DMS153 (cell line): ENCODE measurements at places on chromosomes 11 and 22.
A peak's percentile ranks its signal among the peaks of the same experiment; 100 is the strongest.

DNA sequence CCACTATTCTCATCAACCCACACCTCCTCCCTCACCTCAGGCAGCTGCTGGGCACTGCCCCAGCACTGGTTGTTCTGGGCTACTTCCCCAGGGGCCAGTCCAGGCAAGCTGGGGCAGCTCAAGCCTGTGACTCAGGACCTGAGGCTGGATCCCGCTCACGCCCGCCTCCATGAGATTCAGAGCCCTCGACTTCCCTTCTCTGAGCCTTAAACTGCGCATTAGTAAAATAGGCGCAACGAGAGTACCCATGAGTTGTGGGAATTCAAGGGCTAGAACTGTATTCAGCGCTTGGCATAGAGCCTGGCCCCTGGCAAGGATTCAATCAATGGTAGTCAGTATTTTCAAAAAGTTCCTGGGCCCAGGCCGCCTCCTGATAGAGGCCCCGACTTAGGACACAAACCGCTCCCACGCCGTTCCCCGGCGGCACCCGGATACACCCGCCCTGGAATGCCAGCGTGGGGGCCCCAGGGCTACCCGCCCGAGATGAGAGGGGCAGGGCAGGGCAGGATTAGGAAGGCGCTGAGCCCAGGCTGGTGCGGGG is 723 bp upstream of the CD82 start:
- DNase-seq: peak; percentile 78

GRCh38 chr11:66727282-66728037 is 1.6 kb downstream of the SPTBN2 start:
- DNase-seq: no peak

DNA sequence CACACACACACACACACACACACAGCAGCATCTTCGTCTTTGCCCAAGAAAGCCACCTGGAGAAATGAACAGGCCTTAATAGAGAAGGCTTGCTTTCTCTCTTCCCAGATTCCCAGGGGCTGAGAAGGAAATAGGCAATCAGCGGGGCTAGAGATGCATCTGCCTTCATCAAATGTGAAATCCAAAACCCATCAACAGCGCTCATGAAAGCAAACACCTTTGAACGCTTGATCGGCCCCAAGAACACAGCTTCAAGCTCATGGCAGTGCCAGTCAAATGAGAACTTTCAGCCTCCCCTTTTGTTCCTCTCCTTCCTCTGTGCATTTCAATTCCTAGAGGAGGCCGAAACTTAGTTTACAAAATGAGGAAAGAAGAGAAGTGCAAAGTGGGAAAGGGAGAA is 122.7 kb downstream of the EFCAB6 start:
- no peak for DNase-seq

DNA sequence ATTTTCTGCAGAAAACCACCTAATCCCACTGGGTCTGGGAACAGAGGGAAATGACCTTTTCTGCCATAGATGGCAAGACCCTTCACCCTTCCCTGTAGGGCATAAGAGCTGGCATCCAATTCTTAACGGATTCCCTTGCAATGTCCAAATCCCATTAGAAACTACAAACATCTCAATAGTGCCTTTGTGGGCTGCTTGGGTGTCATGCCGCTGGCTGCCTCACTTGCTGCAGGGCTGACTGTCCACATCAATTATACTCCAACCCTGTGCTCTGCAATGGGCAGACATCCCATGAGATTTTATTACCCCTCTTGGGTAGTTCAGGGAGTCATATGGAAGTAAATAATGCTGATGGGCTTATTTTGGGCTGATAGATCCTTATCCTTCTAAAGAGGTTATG is 7.3 kb downstream of the GRAP2 start:
- DNase-seq: no peak

- DNase-seq: no peak
Measured at GRCh38 chr11:44661311-44661717, 65.4 kb upstream of the TSPAN18 start.

GRCh38 chr11:71372693-71373657 is 75.2 kb downstream of the DHCR7 start:
- DNase-seq: no peak

DNA sequence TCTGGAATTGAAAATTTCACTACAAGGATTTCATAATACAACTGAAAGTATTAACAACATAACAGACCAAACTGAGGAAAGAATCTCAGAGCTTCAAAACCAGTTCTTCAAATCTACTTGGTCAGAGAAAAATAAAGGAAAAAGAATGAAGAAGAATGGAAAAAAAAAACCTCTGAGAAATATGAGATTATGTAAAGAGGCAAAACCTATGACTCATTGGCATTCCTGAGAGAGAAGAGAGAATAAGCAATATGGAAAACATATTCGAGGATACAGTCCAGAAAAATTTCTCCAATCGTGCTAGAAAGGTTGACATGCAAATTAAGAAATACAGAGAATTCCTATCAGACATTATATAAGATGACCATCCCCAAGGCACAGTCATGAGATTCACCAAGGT is 23.4 kb upstream of the GPR83 start:
- DNase-seq: no peak

DNA sequence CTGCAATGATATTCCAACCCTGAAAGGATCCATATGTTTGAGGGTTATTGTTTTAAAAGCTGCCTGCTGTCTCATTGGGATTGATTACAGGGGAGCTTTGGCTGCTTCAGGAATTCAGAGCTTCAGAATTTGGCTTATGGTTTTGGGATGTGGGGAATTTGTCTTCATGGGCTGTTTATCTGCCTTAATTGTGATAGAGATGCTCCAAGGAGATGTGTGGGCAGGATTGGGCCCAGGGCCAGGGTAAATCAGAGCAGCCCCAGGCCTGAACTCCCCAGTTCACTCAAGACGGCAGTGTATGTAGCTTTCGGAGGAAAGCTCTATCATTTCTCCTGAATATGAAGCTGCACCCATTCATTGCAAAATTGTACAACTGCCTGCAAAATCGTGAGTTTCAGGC is 88.5 kb downstream of the ALX4 start:
- no peak for DNase-seq

GRCh38 chr11:43574949-43575912 is 105.3 kb upstream of the HSD17B12 start:
- no peak for DNase-seq

DNA sequence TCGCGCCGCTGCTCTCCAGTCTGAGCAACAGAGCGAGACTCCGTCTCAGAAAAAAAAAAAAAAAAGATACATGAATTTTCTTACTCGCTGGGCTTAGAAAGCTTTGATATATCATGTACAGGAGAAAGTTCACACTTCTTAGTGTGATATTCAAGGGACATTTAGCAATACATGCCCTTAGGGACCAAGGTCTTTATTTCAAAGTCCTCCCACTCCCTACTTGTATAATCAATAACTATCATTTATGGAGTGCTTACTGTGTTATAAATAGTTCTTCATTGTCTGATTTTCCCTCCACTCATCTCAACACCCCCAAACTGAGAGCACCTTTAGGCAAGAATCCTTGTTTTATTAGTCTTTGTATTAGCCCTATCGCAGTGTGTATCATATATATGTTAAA is 103.3 kb downstream of the UVRAG start:
- no peak for DNase-seq

- no peak for DNase-seq
Measured at GRCh38 chr11:111167666-111168065, 77.9 kb upstream of the POU2AF2 start.

DNA sequence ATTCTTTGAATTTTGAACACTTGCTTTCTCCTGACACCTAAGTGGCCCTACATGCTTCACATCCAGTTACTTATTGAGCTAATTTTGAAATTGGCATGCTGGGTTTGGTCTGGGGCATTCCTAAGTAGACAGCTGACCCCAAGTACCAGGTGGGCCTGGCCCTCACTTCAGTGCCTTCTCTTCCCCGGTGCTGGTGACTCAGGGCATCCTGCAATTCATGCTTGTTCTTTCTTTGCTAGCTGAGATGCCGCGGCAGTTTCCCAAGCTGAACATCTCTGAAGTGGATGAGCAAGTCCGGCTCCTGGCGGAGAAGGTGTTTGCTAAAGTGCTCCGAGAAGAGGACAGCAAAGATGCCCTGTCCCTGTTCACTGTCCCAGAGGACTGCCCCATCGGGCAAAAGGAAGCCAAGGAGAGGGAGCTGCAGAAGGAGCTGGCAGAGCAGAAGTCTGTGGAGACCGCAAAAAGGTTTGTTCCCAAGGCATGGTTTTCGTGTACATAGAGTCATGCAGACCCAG is 6.3 kb downstream of the AMPD3 start:
- no peak for DNase-seq

GRCh38 chr11:119774172-119774763 is 45.3 kb upstream of the NECTIN1 start:
- DNase-seq: no peak

- no peak for DNase-seq
Measured at GRCh38 chr11:3153291-3153861, 11.7 kb downstream of the OSBPL5 start.

GRCh38 chr22:20792966-20793728 is 19.2 kb downstream of the SERPIND1 start:
- DNase-seq: no peak

DNA sequence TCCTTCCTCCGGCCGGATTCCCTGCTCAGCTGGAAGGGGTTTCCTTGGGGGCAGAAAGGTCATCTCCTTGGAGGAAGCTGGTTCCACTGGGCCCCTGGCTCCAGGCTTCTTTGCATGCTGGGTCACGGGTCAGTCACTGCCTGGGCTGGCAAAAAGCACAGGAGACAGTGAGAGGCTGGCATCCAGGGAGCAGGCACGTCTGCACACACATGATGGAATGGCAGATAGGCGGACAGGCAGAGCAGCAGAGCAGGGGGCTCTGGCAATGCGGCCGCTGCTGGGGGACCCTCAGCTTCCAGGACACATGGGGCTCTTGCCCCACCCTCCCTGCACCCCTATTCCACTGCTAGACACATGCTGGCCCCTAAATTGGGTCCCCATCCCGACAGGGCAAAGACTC is 40.4 kb downstream of the C11orf58 start:
- DNase-seq: no peak

DNA sequence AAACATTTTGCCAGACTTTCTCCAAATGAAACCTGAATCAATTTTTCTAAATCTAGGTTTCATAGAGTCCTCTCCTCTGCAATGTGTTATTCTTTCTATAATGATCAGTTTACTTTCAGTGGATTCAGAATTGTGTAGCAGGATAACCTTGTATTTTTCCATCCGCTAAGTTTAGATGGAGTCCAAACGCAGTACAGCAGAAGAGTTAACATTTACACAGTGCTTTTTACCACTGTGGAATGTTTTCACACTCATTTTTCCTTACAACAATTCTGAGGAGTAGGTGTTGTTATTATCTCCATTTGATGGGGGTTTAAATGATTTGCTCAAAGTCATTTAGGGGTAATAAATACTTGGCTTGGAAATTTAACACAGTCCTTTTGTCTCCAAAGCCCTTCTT is 9.6 kb downstream of the RAG1 start:
- no peak for DNase-seq

DNA sequence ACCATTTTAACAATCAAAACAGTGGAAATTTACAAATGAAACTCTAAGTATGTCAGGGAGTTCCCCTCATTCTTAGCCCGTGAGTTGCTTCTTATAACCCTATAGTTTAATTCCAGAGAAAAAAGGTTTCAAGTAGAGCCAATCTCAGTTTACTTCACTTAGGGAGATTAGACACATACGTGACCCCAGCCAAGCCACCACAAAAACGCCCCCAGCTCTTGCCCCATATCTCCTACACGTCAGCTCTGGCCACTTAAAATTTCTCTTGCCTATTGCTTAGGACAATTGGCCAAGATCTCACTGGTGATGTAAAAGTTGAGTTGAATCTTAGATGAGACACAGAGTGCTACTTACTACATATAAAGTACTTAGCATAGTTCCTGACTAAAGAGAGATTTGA is 166.4 kb downstream of the ETS1 start:
- no peak for DNase-seq

DNA sequence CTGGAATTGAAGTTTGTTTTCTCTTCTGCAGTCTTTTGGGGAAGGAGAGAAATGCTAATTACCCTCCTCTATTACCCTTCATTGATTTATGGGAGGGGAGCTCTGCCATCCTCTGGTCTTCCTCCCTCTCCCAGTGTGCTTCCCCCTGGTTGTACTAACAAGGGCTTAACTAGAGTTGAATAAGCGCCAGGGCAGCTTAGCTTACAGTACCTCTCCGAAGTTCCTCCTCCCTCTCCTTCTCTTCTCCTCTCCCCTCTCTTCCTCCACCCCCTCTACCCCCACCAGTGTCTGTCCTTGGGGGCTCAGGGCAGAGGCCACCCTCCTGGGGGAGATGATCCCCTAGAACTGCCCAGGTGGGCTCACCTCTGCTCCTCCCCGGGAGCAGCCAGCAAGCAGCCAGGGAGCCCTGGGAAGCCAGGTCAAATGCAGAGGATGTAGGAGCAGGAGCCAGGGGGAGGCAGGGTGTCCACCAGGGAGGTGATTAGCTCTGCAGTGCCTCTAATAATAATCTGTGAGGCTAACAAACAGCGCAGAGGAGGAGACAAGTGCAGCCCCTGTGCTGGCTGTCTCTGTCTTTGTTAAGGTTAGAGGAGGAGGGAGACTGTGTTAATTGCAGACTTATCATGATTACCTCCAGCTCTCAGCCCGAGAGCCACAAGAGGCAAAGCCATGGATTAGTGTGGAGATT is 191.6 kb upstream of the CADM1 start:
- no peak for DNase-seq

DNA sequence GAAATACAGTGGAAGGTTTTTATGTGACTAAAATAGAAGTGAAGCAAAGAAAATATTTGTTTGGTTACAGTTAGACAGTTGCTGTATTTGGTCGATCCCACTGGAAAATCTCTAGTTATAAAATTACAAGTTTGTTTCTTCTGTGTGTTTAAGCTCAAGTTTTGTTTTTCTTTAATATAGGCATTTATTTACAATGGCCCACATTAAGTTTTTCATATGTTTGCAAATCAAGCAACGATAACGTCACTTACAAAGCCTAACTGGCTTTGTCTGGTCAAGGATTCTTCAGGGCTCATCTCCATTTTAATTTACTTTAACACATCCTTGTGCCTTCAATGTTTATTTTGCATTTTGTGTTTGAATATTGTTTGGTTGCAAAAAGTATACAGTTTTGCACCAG is 270.6 kb downstream of the LUZP2 start:
- no peak for DNase-seq

DNA sequence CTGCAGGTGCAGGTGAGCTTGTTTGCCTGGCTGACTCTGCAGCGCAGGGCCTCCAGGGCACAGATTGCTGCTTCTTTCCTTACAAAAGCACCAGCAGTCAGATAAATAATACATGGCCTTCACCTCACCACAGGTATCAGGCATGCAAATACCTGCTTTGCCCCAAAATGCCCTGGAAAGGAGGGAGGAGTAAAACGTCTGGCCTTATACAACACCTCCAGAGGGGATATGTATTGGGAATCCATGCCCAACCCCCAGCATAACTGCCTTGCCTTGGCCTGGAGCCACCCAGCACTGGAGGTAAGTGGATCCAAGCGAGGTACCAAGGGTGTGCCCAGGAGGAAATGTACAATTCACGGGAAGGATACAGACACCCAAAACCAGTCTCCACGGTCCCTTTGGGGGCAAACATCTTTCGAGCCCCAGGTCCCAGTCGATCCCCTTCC is 860 bp downstream of the TMEM184B start:
- peak; percentile 60 for DNase-seq
